ENCODE measurements at places on chromosomes 6 and 20. TPM values are rescaled to one million over a fixed set of nuclear protein-coding genes. Genes with fewer than 3 reads are reported as not detected.

GRCh38 chr6:105384004-105384403 lies 18.9 kb downstream of the PREP start:
- no peak for ATAC-seq

The ZBTB2 gene
- 12.9 TPM for total RNA-seq

DNA sequence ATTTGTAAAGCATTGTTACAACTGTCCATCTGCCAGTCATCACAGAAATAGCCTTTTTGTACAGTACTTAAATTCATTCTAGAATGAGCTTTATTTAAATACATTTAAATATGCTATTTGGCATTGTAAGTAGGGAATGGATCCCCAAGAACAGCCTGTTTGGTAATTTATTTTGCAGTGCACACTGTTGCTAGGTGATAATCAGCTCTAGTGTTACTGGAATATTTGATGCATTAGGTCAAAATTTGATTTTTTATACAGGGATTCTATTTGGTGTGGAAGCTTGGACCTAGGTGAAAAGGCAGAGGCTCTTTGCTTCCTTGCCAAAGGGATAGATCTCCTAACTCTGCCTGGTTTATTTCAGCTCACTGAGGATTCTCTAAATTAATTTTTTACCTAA lies 593.7 kb downstream of the EPM2A start:
- ATAC-seq, result no peak

The PNPLA1 gene
- not detected for total RNA-seq

The RIMS1 gene
- not detected for total RNA-seq

- no peak for ATAC-seq
Observed at GRCh38 chr20:45948261-45948733, 13.8 kb downstream of the PCIF1 start.

GRCh38 chr6:160356074-160356744 lies 8.0 kb downstream of the SLC22A3 start:
- no peak for ATAC-seq

The XKR7 gene
- 0.03 TPM for total RNA-seq

DNA sequence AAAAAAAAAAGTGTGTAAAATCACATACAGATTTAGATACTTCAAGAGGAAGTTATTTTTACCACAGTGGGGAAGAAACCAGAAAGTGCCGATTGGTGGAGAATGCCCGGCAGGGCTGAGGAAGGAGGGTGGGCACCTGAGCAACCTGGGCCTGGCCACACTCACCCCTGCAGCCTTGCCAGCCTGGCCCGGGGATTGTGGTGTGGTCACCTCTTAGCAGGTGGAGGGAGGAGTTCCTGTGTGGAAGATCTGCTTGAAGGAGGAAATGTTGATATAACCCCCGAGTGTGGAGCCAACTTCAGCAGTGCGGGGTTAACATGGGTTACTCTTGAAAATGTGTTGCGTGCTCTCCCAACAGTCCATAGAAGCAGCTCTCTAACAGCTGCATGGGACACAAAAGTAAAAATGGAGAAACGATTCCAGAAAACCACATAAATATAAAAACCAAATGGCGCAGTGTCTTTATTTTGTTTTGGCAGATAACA lies 14.7 kb downstream of the UST start:
- ATAC-seq, result no peak

DNA sequence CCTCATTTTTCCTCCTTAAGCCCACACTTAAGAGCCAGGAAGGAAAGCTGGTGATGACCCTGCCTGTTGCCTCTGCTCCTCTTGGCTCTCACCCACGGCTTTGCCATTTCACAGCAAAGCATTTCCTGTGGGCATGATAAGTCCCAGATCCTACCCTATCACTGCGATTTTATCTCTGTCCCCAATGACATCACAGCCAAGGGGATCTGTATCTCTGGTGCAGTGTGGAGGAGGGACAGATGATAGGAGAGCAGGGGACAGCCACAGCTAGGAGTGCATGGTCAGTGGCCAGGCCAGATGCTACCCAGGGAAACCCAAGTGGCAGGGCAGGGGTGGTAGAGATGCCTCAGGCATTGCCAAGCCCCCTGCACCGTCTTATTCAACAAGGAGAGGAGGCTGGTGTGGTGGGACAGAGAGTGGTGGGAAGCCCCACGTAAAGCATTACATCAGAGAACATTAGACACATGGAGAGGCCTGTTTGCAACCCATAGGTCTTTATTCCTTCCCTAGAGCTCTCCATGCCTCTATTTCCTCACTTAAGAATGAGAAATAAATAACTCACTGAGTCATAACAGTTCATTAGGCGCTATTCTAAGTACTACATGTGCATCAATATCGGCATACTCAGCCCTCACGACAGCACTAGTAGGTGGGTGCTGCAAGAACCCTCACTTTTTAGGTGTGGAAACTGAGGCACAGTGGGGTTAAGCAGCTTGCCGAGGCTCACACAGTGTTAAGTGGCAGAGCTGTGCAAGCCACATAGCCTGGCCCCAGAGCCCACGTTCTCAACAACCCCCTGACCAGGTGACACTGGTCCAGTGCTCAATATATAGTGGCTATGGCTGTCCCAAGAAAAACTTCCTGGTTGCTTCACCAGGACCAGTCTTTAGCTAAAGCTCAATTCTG lies 4.6 kb downstream of the TFEB start:
- ATAC-seq, result no peak

DNA sequence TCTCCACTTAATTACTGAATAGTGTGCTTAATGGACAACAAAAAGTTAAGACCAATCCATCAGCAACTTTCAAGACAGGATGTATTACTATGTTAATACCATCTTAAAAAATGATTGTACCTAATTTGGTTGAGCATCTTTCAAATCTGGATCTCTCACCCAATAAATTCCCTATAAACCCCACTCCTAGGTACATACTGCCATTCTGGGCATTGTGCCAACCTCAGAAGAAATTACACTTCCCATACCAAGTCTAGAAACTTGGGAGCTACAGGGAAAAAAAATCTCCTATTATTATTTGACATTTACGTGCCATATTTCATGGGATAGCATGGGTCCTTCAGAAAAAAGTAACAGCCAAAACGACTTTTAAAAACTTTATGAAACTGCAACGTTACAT lies 5.1 kb downstream of the SYNCRIP start:
- no peak for ATAC-seq

DNA sequence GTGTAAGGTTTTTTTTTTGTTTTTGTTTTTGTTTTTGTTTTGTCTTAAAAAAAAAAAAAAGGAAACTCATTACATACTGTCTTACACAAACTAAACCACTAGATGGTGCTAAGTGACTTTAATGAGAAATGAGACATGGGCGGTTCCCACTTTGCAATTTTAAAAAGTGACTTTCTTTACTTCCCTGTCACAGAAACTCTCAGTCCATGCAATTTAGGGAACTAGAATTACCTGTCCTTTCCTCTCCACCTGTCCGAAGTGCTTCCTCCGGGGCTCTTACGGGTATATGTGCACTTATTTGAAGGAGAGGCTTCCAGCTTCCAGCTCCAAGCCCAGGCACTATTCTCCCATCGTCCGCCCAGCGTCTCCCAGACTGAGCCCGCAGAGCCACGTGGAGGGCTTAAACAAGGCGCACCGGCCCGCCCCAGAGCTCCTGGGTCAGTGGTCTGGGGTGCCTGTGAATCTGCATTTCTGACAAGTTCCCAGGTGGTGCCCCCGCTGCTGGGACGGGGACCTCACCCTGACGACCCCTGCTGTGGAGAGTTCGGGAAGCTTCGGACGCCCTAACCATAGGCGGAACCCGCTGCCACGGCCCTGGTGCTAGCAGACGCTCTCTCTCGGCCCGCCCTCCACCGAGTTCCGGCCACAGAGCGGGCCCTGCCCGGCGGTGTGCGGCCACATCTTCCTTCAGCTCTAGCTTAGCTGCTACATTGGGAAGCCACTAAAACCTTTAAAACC lies 26.1 kb downstream of the BFSP1 start:
- peak; percentile 71 for ATAC-seq

The RBBP8NL gene
- total RNA-seq, result not detected

GRCh38 chr6:128569732-128570679 lies 49.6 kb upstream of the PTPRK start:
- ATAC-seq, result no peak

The DHX16 gene
- total RNA-seq, result 40.0 TPM

The GJA10 gene
- not detected for total RNA-seq

The RNF182 gene
- total RNA-seq, result not detected

Data from activated T-helper 17 cell treated with anti-CD3 and anti-CD28 coated beads, Interleukin-2, amount 50 U/mL, for 72 hours (primary cell).